ENCODE measurements at places on chromosomes 6 and 20.

DNA sequence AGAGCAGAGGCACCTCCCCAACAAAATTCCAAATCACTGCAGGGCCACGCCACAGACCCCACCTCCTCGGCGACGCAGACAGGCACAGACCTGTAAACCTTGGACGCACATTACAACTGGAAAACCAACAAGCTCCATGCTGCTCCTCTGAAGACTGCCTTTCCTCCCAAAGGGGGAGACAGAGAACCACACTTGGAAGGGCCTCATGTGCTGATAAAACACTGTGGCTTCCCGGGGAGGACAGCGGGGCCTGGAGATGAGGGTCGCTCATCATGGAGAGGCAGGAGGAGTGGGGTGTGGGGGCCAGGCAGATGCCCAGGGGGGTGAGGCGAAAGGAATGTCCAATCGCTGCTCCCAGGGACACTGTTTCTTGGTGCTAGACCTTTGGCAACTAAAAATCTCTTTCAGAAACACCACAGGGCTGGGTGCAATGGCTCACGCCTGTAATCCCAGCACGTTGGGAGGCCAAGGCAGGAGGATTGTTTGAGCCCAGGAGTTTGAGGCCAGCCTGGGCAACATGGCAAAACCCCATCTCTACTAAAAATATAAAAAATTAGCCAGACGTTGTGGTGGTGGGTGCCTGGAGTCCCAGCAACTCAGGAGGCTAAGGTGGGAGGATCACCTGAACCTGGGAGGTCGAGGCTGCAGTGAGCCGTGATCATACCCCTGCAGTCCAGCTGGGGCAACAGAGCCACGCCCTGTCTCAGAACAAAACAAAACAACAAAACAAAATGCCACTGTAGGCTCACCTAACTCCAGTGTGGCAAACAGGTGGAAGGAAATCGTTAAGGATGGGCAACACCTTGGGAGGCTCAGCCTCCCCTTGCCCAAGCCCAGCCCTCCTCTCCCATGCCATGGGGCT lies 53.8 kb downstream of the ABHD12 start:
- peak; percentile 20 for DNase-seq

DNA sequence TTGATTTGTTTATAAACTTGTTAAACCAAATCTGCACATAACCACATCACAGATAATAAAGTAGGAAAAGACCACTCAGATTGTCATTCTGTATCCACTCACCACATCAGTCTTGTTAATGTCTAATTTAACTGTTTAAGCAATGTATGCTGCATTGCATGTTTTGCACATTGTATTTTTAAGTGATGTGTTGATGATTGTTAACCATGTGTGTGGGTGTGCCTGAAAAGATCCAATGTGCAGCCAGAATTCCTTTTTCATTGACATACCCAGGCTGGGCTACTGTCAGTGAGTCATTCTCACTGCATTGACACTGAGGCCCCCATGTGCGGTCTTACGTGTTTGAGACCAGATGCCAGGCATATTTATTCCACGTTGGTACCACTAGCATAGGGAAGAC lies 167.3 kb downstream of the TRMT11 start:
- DNase-seq, result peak; percentile 41

- DNase-seq, result peak; percentile 34
Observed at GRCh38 chr6:157376706-157377230, 4.2 kb upstream of the ZDHHC14 start.

GRCh38 chr6:53854843-53855567 lies 60.2 kb downstream of the LRRC1 start:
- no peak for DNase-seq

- DNase-seq, result no peak
Observed at GRCh38 chr20:43420192-43420591, 37.5 kb upstream of the SRSF6 start.

- DNase-seq, result peak; percentile 42
Observed at GRCh38 chr6:27605401-27606342, 132.8 kb upstream of the ZNF184 start.

- peak; percentile 45 for DNase-seq
Observed at GRCh38 chr6:70107852-70108629, 194.8 kb downstream of the COL9A1 start.

DNA sequence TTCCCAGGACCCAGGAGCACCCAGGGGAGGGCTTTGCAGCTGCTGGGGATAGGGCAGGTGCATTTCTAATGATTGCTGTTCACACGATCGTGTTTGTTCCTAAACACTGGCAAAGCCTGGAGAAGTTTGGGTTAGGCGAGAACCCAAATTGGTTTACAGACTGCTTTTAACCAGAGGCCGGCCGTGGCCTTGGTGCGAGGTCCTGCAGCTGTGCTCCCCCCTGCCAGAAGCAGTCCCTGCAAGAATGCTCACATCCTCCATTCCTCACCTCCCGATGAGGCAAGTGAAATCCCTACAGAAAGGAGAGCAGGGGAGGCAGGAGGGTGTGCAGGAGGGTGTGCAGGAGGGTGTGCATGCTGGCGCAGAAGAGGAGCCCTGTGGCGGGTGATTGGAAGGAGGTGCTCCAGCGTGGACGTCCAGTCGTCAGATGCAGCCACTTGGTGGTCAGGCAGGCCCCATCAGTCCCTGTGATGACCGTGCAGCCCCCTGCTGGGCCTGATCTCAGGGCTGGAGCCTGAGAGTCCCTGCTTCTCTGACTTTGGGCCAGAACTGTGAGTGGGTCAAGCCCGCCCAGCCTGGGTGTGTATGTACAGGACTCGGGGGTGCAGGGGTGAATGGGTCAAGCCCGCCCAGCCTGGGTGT lies 55.7 kb upstream of the FRMD1 start:
- DNase-seq, result no peak

DNA sequence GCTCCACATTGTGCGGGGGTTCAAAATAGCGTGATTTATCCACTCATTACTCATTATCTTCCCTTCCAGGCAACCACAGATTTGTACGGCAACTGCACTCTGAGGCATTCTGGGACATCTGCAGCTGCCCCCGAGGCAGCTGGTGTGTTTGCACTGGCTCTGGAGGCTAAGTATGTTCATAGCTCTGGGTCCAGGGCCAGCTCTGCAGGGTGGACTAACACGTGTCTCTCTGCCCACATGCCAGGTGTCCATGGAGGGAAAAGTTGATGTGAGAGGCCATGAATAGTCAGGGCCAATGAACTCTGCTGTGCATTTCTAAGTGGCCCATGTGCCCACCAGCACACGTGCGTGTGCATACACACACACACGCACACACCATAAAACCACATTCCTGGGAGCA lies 74.9 kb downstream of the BFSP1 start:
- DNase-seq, result no peak

GRCh38 chr6:112021691-112022310 lies 32.1 kb upstream of the CCN6 start:
- no peak for DNase-seq

GRCh38 chr20:61120595-61121515 lies 131.2 kb upstream of the CDH4 start:
- no peak for DNase-seq

DNA sequence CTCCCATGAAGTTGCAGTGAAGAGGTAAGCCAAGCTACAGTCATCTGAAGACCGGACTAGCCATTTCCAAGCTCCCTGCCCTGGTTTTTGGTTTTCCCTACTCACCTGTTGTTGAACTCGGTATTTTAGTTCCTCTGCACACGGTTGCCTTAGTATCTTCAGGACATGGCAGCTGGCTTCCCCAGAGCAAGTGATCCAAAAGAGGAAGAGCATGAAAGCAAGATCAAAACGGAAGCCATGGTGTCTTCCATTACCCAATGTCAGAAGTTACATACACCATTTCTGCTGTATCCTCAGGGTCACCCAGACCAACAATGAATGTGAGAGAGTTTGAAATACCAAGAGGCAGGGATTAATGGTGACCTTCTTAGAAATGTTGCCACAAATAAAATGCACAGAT lies 276.6 kb upstream of the CNR1 start:
- no peak for DNase-seq

GRCh38 chr6:12363651-12364381 lies 73.7 kb downstream of the EDN1 start:
- DNase-seq, result no peak

- peak; percentile 86 for DNase-seq
Observed at GRCh38 chr20:10671221-10671918, 2.4 kb downstream of the JAG1 start.

DNA sequence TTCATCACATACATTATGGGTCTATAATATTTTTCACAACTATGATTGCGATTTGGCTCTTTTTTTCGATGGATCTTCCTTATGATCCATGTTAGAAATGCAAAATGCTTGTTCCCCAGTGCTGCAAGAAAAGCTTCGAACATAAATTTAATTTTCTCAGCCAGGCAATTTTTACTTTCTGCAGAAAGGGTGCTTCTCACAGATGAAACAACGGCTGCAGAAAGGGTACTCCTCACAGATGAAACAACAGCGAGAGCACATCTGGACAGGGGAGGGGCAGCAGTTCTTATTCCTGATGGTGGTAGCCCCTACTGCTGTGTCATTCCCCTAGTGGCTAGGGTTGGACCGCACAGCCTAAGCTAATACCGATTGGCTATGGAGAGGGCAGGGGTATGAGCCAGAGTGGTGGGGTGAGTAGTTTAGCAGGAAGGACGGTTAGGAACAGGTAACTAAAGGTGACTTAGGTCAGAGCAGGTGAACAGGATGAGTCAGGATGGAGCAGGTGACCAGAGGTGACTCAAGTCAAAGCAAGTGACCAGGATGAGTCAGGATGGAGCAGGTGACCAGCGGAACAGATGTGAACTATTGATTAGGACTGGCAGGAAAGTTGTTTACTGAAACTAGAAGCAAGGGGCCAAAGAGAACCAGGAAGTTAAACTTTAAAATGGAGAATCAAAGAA lies 13.4 kb upstream of the TREML4 start:
- no peak for DNase-seq

DNA sequence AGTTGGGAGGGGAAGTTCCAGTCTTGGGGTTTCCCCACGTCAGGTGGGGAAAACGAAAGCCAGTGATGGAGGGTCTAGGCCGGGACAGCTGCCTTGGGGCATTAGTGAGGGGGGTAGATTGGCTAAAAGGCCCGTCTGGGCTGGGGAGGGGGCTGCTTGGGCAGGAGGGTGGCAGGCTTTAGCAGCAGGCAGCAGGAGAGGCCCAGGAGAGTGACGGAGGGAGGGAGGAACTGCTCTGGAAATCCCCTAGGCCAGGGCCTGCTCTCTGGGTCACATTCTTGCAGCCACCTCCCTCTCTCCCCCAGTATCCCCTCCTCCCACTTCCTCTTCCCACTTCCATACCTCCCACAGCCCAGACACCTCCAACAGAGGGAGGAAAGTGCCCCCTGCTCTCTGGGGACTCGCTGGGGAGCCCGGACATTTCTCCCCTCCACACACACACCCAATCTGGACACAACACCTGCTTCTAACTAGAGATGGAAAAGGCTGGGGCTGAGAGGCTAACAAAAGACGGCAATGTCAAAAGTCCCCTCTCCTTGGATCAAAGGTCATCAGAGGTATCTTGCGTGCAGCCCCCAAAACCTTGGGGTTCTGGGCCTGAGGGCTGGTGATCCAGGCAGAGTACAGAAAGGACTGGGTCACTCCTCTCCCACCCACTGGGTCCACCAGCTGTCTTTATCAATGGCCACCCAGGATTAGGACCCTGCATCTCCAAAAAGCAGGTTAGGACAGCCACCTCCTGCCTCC lies 1.8 kb downstream of the NFKBIE start:
- no peak for DNase-seq

DNA sequence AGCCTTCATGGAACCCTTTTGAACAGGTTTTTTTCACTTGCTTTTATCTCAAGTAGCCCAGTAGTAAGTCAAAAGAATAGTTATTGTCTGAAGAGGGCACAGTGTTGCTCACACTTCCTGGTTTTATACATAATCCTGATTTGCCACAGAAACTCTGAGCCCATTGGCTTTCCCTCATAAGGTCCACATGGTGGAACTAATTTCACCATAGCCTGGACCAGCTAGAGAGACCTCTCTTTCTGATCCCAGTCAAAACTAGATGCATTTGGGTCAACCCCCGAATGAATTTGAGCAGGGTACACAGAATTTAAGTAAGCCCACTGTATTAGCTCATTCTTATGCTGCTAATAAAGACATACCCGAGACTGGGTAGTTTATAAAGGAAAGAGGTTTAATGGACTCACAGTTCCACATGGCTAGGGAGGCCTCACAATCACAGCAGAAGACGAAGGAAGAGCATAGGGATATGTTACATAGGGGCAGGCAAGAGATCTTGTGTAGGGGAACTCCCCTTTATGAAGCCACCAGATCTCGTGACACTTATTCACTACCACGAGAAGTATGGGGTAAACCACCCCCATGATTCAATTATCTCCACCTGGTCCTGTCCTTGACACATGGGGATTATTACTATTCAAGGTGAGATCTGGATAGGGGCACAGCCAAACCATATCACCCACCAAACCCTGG lies 6.2 kb downstream of the RWDD2A start:
- no peak for DNase-seq

DNA sequence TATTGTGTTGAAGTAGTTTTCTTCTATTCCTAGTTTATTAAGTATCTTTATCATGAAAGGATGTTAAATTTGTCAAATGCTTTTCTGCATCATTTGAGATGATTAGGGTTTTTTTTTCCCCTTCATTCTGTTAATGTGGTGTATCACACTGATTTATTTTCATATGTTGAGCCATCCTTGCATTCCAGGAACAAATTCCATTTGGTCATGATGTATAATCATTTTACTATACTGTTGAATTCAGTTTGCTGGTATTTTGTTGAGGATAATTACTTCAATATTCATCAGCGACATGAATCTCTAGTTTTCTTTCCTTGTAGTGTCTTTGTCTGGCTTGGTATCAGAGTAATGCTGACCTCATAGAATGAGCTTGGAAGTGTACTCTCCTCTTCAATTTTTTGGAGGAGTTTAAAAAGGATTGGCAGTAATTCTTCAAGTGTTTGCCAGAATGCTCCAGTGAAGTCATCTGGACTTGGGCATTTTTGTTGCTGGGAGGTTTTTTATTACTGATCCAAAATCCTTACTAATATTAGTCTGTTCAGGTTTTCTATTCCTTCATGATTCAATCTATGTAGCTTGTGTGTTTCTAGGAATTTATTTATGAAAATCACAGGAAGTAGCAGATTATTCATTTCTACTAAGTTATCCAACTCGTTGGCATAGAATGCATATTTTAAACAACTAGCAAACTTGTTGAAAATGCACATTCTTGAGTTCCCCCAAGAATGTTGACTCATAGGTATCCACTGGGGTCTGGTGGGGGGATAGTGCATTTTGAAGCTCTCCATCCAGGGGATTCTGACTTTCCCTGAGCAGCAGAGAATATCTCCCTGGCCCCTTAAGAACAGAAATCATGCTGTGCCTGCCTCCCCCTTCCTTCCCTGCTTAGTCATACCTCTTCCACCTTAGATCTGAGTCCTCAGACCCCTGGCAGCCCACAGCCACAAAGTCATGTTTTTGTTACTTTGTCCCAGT lies 187.1 kb downstream of the BMP7 start:
- DNase-seq, result no peak

GRCh38 chr6:1595271-1596087 lies 14.2 kb upstream of the FOXC1 start:
- no peak for DNase-seq

Data from AG08395 (cell line).